ENCODE measurements at places on chromosomes 4 and X. TPM values are rescaled to one million over a fixed set of nuclear protein-coding genes. Genes with fewer than 3 reads are reported as not detected.

IL3RA gene
- total RNA-seq = 3.4 TPM

FABP2 gene
- not detected for total RNA-seq

S100G gene
- total RNA-seq = not detected

SHROOM3 gene
- 0.02 TPM for total RNA-seq

CENPVL2 gene
- not detected for total RNA-seq

PNCK gene
- total RNA-seq = 0.36 TPM

MAGEA12 gene
- not detected for total RNA-seq

TEC gene
- total RNA-seq = 2.7 TPM

SYNPO2 gene
- 0.14 TPM for total RNA-seq

CXCL10 gene
- total RNA-seq = 4.3 TPM
